ENCODE measurements at places on chromosomes 16 and 17. TPM values are rescaled to one million over a fixed set of nuclear protein-coding genes. Genes with fewer than 3 reads are reported as not detected.

The DNAH3 gene
- total RNA-seq, result 0.22 TPM

DNA sequence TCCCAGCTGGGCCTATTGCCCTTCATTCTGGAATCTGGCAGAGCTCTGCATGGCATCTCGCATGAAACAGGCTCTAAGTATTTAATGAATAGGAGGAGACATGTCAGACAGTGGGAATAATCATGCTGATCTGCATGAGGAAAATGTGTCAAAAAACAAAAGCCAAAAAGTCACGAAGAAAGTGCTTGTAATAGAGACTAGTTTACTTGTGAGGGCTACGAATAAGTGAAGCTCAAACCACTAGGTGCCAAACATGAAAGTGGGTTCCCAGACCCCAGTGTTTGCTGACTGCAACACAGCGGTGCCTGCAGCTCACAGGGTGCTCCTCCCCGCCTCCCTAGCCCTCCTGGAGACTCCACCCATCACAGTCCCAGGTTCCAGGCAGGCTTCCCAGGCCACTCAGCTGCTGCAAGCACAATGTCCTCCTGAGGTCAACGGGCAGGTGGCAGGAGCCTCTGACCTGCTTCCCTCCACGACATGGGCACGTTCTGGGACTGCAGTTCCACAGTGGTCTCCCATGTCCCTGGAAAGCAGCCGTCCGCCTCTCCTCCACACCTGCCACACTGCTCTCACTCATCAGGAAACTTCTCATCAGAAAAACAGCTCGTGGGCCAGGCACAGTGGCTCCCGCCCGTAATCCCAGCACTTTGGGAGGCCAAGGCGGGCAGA lies 96.5 kb downstream of the ANKRD11 start:
- DNase-seq, result no peak

The MFAP4 gene
- 5.1 TPM for total RNA-seq

The FLYWCH2 gene
- 29.0 TPM for total RNA-seq

DNA sequence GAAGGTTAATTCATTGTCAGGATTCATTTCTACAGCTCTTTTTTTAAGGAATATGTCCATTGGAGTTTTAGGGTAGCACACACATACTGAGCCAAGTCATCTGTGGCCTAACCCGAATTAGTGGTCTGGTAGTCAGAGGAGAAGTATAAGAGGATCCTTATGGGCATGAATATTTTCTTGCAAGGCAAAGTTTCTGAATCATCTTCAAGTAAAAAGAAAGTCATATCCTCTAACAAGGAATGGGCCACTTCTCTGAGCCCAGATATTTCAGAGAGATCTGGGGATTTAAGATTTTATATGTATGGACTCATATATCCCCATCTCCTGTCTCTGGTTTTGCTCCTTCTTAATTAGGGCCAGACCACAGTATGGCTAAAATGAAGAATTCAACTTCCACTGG lies 99.2 kb upstream of the CDH8 start:
- DNase-seq, result no peak

The LDHD gene
- total RNA-seq, result 23.8 TPM

DNA sequence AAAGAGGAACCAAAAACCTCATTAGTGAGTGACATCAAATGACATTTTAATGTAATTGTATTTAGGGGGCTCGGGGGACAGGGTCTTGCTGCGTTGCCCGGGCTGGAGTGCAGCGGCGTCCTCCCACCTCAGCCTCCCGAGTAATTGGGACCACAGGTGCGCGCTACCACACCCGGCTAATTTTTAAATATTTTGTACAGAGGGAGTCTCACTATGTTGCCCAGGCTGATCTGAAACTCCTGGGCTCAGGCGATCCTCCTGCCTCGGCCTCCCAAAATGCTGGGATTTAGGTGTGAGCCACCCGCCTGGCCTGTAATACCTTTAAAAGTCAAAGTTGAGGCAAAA lies 581 bp downstream of the SNRNP25 start:
- DNase-seq, result no peak

DNA sequence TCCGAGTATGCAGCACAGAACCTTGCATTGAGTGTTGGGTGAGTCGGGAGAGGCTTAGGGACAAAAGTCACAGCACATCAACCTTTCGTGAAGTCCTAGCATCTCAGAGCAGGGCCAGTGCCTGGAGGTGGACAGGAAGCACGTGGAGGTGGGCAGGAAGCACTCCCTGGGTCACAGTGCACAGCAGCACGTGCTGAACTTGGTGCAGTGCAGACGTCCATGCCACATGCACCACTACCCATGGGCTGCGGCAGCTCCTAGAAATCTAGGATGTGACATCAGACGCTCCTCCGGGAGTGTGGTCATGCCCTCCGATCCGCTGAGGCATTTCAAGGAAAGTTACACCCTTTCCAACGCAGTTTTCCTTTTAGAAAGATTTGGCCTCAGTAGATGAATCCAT lies 83.4 kb upstream of the CHMP6 start:
- DNase-seq, result no peak

- peak; percentile 88 for DNase-seq
Observed at GRCh38 chr17:32483451-32484019, 3.3 kb upstream of the CDK5R1 start.

- DNase-seq, result no peak
Observed at GRCh38 chr16:51453251-51453650, 302.2 kb upstream of the SALL1 start.

DNA sequence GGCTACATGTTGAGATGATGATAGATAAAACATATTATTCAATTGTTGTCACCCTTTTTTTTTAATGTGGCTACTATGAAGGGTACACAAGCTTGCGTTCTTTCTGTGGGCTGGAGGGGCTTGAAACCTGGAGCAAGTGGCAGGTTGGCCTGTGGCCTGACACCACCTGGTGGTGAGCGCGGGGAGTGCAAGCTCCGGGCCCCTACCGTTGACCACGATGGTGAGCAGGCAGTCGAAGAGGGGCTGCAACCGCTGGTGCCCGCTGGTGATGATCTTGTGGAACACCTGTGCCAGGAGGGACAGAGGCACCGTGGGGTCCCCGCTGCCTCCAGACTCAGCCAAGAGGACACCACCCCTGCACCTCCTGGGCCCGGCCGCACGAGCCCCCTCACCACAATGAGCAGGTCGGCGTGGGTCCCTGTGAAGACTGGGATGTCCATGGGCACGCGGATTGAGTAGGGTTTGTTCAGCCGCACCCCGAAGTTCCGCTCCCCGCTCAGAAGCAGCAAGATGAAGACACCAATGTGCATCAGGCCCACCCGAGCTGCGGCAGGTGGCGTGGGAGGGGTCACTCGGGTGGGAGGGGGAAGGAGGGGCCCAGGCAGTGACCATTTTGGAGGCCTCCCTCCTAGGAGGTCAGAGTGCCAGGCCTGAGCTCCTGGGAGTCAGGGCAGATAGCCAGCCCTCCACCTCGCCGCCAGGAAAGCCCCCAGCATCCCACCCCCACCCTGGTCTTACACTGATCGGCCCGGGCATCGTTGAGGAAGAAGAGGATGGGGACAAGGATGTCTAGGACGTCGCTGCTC lies 14.4 kb downstream of the HID1 start:
- DNase-seq, result peak; percentile 78

GRCh38 chr16:50559804-50560514 lies 11.8 kb downstream of the NKD1 start:
- no peak for DNase-seq

- DNase-seq, result no peak
Observed at GRCh38 chr17:66228887-66229782, at the start of gene APOH. TSS of gene APOH (minus strand) at chr17:66229415. CDS start at chr17:66229379, 36 bp downstream.

DNA sequence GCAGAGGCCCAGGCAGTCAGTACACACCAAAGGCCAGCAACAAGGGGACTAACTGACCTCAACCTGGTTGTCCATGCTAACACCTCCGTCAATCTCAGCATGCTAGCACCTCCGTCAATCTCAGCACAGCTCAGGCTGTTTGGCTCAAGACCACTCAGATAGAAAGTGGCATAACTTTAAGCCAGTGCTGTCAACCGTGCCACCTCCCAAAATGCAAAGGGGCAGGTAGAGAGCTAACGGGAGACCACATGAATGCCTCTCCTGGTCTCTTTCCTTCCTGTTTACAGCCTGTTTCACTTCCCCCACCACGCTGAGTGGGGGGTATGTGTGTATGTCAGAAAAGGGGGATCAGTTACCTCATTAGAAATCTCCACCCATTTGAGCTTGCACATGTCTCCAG lies 3.3 kb downstream of the UBTF start:
- no peak for DNase-seq

- no peak for DNase-seq
Observed at GRCh38 chr17:29378500-29378899, 11.7 kb upstream of the TAOK1 start.

- peak; percentile 60 for DNase-seq
Observed at GRCh38 chr16:87850009-87851006, 19.0 kb downstream of the SLC7A5 start.

DNA sequence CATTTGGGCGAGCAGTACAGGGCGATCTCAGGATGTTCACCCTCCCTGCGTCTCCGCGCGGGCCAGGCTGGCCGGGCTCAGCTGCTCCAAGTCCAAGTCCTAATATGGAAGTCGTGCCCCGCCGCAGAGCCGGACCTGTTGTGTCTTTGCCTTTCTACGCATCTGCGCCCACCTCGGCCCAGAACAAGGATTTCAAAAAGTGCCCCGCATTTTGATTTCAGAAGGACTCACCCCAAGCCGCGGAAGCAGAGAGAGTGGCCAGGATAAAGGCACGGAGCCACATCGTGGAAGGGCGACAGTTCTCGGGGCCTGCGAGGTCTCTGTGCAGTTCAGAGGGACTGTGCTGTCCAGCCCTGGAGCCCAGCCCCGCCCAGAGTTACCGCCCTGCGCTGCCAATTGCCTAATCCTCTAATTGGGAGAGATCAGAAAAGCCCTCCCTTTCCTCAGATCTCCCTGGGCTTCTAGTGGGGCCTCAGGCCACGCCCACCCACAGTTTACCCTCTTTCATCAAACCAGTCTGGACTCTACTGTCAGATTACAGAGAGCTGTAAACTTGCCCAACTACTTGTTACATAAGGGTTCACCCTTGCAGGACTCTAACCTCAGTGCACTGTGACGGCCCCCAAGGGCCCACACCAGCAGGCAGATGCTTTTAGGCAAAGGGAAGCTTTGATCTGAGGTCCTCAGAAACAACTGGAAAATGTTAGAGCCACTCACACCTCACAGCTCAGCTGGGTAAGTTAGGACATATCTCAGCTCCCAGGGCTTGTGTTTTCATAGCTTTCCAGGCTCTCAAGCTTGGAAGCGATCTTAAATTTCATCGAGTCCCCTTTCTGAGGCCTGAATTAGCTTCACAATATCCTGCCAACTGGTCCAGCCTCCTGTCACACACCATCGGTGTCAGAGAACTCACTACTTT lies at the start of gene CES1:
TSS of gene CES1 (minus strand) at position 324 of the 919 bp plus-strand sequence. CDS start at position 283, 41 bp downstream.
- no peak for DNase-seq

- no peak for DNase-seq
Observed at GRCh38 chr16:57277586-57277985, 6.9 kb downstream of the PLLP start.

The FOXL1 gene
- total RNA-seq, result 0.35 TPM

- no peak for DNase-seq
Observed at GRCh38 chr16:8801701-8802100, 4.1 kb downstream of the PMM2 start.

DNA sequence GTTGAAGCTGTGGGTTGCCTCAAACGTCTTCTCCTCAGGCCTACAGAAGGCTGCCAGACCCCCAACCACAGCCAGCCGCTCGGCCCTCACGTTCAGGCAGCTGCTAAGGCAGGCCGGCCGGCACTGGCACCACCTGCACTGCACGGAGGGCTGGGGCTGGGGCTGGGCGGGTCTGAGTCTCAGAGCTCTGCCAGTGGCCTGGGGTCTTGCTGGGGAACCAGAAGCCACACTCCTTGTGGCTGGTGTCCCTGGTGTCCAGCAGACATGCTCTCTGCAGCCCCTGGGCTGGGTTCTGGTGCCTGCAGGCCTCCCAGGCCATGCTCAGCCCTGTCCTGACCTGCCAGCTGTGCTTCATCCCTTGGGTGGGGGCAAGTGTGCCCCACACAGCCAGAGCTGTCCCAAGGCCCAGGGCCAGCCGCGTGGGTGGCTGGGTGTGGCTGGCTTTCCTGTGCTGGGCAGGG lies 42.0 kb downstream of the BAHCC1 start:
- DNase-seq, result no peak

- DNase-seq, result no peak
Observed at GRCh38 chr16:73171901-73172240, 123.9 kb upstream of the ZFHX3 start.

DNA sequence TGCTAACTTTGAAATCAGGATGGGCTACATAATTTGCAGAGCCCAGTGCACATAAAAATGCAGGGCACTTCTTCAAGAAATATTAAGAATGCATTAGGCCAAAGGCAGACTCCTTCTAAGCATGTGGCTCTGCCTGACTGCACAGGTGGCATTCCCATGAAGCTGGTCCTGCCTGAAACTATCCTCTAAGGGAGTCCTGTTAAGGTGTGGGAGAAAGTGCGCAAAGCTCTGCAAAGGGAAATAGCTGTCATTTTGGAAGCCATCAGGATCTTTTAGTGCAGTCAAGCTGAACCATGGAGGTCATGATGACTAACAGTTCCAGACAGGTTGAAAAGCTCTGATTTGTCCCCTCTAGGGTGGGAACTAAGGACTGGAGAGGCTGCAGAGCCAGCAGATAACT lies 41.9 kb upstream of the CRHR1 start:
- no peak for DNase-seq

DNA sequence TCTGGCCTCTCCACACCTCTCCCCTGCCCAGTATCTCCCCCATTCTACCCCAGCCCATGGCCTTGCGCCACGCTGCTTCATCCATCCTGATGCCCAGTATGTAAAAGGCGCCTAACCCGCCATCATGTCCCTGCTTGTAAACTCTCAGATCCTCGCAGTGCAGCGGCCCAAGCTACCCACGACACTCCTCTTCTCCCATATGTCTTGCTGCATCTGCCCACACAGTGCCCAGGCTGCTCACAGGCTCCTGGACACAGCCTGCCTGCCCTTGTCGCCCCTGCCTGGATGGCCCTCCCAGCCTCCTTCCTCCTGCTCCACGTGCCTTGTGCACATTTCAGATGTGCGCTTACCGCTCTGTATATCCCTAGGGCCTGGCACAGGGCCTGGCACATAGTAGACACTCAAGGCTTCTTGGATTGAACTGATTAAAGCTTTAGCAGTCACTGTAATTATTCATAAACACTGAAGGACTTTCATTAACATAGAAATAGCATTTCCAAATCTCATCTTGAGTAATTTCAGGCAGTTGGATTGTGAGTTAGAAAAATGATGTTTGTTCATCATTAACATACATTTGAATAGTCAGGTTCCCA lies 129.1 kb downstream of the CLEC16A start:
- no peak for DNase-seq

The OR1F1 gene
- 2.2 TPM for total RNA-seq

DNA sequence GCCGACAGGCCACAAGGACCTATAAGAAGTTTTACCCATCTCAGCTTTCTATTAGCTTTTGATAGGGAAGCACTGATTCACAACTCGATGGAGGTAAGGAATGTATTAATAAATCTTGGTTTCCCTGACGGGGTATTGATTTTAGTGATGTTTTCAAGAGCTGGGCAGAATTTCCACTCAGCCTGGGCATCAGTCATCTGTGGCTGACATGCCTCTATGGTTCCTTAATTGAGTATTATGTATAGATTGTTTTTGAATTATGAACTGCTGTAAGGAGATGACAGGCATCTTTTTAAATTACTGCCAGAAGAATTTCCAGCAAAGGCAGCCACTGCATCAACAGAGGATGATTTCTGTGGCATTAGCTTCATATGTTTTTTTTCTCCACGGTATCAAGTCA lies 128.6 kb downstream of the CPPED1 start:
- DNase-seq, result no peak
